Activated CD4-positive, alpha-beta T cell treated with anti-CD3 and anti-CD28 coated beads, Interleukin-2, amount 10 ng/mL, durations not matched to agents 24 days and 14 days (primary cell): ENCODE measurements at places on chromosomes 6 and 20. TPM values are rescaled to one million over a fixed set of nuclear protein-coding genes. Genes with fewer than 3 reads are reported as not detected.

Gene PXDC1
- 0.12 and 0.30 TPM in 2 replicates for total RNA-seq

Gene DYNLT2
- total RNA-seq: 2.1 TPM in 2 replicates

Gene CCDC170
- total RNA-seq: not detected in 2 replicates

Gene PCMT1
- 98.0 and 101 TPM in 2 replicates for total RNA-seq

Gene MICB
- 32.8 and 35.5 TPM in 2 replicates for total RNA-seq

Gene GRM1
- not detected in 2 replicates for total RNA-seq
